CD4-positive, alpha-beta T cell treated with Interleukin-12 subunit alpha and Interleukin-12 subunit beta, for 1 hour (primary cell): ENCODE measurements at places on chromosomes 7 and 10.

DNA sequence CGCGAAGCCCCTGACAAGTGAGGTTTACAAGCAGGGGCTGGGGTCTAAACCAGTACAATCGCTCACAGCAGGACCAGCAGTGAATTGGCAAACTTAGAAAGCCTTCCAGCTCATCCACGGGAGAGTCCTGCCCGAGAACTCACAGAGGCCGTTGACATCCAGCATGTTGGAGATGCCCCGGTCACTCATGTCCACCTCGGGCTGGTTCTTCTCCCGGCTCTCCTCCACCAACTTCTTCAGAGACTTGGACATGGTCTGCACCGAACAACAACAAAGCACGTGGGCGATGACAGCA is 447 bp downstream of the RSU1 start:
- peak; percentile 2 for DNase-seq

- DNase-seq, result no peak
These were observed 567.7 kb upstream of the ZWINT start for GRCh38 chr10:56928714-56929113.

DNA sequence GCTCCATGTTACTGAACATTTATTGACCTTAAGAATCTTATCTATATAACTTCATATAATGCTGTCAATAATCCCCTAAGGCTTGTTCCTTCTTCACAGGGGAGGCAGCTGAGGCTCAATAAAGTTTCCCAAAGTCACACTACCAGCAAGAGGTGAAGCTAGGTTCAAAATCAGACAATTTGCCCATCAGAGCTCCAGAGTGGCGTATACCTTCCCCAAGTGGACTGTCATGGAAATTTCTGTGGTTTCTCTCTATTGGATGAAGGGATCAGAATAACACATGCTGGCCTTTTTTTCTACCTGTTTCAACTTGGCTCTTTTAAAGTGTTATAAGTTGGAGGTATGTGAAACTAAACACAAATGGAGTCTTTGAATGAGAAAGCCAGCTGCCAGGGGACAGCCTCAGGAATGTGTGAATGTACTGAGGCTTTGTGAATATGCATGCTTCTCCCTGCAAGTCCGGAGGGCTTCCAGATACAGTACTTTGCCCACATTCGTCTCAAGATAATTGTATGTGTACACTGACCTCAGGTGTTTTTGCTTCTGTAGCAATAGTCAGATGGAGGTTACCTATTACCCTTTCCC is 656.3 kb upstream of the CELF2 start:
- no peak for DNase-seq

GRCh38 chr10:33706746-33707145 is 372.3 kb upstream of the NRP1 start:
- no peak for DNase-seq

DNA sequence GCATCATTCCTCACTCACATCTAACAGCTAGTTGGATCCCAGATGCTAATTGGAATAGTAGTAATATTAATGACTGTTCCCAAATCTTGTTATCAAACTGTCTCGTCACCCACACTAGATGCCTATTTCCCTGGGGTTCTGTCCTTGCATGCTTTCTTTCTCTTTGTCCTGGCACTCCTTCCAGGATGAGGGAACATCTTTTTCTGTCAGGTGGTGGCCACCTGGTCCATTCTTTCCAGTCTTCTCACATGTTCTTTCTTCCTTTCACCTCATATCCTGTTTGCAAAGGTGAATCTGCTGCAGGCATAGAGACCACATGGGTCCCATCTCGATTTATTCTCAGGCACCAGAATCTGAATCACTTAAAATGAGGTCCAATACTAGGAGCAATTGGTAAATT is 126.0 kb downstream of the CHN2 start:
- no peak for DNase-seq

GRCh38 chr7:54409917-54410316 is 132.3 kb upstream of the VSTM2A start:
- DNase-seq, result no peak

- DNase-seq, result no peak
These were observed 31.2 kb upstream of the GARS1 start for GRCh38 chr7:30563326-30563942.

DNA sequence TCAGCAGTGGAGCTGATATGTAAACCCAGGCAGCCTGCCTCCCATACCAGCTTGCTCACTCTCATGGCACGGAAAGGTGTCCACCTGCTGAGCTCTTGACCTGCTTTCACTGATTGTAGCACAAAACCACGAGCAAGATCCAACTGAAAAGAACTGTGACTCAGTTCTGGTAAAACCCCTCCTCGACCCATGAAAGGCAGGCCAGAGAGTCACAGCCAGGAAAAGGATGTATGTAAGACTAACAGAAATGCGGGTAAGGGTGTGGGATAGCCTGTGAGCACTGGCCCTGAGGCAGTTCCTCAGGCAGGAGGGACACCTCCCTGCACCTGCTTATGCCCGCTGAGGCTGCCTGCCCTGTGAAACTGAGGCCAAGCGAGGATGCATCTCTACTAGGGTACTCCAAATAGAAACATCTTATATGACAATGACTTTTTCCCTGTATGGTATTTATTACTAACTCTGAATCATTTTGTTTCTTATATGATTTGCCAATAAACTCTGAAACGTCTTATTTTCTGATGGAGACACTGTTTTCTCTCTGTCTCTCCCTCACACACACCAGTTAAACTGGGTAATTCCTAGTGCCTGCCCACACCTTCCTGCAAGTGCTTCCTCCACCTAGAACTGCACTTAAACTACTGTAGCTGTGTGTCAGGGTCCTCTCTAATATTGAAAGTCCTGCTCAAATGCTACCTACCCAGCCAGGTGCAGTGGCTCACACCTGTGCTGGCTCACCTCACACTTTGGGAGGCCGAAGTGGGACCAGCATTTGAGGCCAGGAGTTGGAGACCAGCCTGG is 73.3 kb upstream of the GHITM start:
- no peak for DNase-seq

- no peak for DNase-seq
These were observed 126.4 kb downstream of the RNLS start for GRCh38 chr10:88456730-88457129.

GRCh38 chr7:131242123-131242650 is 85.5 kb upstream of the MKLN1 start:
- DNase-seq, result no peak

GRCh38 chr10:18501198-18501597 is 150.2 kb downstream of the NSUN6 start:
- no peak for DNase-seq

- no peak for DNase-seq
These were observed 26.4 kb downstream of the ZNRF2 start for GRCh38 chr7:30310674-30311362.

GRCh38 chr7:111210996-111211395 is 120.1 kb downstream of the LRRN3 start:
- DNase-seq, result no peak

DNA sequence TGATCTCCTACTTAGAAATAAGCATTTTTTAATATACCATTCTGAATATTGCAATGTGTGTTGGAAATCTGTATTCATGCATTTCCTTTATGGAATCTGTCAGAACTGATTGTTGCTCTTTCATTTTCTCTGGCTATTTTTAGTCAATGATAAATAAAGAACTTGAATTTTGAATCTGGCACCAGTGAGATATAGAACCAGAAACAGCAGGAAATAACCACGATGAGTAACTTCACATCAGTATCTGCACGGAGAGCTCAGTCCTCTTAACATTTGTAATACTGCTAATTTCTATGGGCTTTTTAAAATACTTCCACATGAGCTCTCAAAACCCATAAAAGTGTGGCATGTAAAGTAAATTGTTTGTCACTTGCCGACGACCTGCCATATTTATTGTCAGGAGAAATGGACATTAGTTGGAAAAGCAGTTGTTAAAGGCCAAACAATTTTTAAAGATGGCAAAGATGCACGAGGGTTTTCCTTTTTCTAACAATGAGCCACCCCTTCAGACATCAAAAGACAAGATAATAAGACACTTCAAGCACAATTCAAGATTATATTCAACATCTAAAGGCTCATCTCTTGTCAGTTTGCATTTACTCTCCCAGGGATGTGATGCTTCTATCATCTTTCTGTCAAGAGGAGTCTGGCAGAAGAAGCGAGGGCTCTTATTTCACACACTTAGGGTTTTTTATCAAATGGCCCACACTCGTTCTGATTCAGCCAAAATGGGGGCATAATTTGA is 118.3 kb downstream of the POU6F2 start:
- DNase-seq, result no peak

DNA sequence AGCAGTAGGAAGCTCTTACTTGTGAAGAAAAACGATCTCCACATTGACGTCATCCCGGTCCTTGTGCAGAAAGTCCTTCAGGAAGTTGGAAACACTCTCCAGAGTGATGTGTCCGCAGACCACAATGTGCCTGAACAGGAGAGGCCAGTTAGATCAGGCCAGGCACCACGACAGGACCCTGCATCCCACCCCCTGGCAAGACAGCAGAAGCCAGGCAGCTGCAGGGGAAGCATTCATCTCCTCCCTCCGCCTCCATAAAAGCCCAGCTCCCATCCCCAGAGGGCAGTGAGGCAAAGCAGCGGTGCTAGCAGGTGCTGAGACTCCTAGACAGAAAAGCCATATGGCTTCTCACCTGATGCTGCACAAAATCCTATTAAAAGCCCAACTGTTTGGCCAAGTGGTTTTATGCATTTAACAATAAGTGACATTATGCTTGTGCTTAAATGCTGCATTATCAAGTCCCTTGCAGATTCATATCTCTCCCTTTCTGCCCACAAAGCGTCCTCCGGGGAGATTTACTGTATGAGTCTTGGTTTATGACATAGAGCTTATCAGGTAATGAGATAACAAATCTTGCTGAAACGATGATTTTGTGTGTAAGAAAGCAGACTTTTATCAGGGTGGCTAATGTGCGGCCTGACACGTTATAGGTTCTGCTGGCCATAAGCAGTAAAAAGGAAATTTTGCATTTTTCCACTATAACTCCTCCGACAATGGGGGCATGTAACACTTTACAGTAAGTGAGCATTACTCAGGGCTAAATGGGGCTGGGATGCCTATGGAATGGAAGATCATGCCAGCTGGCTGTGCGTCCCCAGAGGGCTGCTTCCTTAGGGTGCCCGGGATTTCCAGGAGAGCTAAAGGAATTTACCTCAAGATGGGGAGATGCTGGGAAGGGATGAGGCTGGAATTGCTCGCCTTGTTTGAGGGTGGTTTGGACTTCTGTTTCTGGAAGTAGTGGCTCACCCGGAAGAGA is 546.9 kb downstream of the KCNMA1 start:
- no peak for DNase-seq

DNA sequence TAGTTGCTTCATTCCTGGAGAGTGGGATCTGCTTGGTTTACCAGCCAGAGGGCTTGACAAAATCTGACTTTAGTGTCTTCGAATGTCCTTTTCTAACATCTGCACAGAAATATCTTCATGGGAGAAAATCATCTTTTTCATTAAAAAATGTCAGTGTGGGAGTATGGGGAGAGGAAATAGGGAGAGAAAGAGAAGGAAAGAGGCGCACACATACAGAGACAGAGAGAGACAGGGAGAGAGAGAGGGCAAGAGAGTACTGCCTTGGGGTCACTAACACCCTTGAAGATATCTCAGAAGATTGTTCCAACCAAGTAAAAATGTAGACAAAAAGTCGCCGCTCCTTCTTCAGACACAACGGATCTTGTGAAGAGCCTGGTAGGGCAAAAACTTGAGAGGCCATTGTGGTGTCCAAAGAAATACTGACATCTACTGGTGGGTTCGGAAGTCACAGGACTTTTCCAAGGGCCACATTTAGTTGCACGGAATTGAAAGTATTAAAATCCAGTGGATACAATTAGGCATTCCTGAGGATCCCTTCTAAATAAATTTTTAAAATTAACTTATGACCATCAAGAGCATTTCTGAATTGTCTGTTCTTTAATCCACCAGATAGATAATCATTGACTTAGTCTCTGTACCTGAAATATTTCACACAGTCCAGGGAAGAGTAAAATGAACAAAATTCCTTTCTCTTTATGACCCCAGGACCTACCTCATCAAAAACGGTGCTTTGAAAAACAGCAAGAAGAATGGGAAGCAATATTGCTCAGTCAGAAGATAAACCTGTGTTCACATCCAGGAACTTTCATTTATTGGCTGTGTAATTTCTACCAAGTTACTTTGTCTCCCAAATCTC is 29.7 kb downstream of the VIM start:
- DNase-seq, result peak; percentile 77
